Forelimb muscle (tissue), 1 donor: ENCODE measurements at places on chromosomes 13 and 19.

DNA sequence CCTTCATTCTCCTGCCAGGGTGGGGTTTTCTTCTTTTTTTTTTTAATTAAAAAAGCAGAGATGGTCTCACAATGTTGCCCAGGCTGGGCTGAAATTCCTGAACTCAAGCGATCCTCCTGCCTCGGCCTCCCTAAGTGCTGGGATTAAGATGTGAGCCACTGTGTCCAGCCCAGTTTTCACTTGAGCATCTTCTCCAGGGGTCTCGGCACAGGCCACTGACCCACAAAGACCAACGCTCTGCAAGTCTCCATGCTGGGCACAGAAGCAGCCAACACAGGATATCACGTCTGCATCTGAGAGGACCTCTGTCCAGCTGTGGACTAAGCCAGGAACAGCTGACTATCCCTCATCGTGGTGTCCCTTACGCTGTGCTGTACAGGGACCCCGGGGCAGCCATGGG lies 9.5 kb upstream of the TMEM86B start:
- DNase-seq = no peak

DNA sequence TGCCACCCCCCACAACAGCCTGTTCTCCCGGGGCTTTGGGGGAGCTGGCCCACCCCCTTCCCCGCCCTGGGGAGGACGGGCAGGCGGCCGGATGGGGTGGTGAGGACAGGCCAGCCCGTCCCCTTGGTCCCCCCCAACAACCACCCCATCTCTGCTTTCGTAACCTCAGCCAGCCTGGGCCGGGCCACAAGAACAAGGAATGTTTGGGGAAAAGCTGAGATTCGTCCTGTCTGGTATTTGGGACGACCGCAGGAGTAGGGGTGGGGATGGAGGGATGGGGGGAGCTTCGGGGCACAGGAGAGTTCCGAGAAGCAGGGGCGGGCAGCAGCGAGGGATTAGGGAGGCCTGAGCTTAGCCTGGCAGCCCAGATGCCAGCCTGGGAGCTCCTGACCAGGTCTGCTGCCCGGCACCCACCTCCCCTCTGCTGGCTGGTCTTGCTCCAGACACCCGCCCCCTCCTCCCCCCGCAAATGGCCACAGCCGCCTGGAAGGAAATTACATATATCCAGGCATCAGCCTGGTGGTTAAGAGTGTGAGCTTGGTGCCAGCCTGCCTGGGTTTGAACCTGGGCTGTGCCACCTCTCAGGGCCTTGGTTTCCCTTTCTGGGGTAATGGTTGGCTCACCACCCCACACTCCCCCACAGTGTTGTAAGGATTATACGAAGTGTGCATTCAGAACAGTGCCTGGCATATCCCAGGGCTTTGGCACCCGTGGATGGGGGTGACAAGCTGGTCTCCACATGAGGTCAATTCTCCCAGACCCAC lies at the start of gene PODNL1:
PODNL1 (minus strand) TSS at position 117 of the 764 bp plus-strand sequence. CDS start 236 bp downstream, outside the sequence.
- DNase-seq = no peak

DNA sequence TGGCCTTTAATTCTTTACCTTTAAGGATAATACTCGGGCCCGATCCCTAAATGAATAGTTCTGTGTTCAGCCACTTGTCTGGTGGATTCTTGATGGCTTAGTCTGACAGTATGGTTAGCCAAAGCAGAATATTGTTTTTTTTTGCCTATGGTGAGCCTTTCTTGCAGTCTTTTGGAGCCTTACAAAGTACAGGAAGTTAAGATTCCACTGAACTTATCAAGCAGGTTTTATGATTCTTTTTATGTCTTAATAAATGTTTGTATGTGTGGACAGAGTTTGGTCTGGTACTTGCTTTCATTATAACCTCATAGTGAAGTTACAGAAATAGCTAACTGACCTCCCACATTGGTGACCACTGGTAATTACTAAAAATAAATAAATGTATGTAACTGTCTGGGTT lies 17.1 kb downstream of the PCCA start:
- no peak for DNase-seq

DNA sequence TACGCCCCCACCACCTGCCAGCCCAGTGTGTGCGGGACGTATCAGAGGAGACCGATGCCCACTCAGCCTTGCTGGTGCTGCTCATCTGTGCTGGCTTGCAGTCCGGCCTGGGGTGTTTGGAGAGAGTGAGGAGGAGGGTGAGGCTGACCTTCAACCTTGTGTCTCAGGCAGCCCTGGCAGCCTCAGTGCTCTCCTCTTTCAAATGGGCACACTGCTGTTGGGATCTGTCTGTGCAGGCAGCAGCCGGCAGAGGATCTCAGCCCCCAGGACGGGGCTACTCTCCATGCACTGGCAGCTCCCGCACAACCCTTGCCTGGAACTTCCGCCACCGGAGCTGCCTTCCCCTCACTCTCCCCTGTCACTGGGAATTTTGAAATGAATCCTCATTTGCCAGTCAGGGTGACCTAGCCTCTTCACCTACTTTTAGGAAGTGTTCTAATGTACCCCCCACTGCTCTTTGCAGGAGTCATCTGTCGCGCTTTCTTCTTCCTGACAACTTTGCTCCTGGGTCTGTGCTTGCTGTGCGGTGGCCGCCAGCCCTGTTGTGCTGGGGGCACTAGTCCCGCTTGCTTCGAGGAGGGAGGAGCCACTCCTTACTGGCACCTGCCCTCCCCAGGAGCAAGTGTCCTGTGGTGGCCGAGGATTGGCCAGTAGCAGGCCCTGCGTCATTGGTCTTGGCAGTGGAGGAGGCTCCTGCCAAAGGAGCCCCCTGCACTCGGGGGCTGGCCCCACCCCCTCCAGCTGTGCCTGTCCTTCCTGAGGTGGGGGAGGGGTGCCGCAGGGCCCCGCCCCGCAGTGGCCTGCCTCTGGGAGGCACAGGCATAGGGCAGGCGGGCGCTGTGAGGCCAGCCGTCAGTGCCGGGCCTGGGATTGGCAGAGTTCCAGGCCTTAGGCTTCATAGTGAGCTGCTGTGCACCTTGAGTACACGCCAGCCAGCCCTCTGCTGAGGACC lies 53.4 kb downstream of the TSSK6 start:
- no peak for DNase-seq

DNA sequence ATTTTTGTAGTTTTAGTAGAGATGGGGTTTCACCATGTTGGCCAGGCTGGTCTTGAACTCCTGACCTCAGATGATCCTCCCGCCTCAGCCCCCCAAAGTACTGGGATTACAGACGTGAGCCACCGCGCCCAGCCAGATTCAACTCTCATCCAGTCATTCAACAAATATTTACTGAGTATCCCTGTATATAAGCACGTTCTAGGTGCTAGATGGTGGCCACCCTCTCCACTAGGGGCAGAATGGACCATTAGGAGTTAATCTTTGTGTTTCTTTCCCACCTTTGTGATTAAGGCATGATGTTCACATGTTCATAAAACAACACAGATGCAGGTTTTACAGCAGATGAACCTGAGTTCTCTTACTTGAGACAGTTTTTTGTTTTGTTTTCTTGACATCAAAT lies 7.3 kb downstream of the SHKBP1 start:
- DNase-seq = no peak

DNA sequence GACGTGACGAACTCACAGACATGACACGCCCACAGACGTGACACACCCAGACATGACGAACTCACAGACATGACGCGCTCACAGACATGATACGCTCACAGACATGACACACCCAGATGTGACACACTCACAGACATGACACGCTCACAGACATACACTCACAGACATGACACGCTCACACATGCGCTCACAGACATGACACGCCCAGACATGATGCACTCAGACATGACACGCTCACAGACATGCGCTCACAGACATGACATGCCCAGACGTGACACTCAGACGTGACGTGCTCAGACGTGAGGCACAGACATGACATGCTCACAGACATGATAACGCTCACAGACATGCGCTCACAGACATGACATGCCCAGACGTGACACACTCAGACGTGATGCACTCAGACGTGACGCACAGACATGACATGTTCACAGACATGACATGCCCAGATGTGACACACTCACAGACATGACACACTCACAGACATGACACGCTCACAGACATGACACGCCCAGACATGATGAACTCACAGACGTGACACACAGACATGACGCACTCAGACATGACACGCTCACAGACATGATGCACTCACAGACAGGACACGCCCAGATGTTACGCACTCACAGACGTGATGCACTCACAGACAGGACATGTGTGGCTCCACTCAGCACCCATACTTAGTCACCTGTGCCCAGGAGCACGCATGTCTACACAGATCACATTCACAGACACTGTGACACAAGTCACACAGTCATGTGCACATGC lies 8.1 kb downstream of the ERFL start:
- DNase-seq = no peak

DNA sequence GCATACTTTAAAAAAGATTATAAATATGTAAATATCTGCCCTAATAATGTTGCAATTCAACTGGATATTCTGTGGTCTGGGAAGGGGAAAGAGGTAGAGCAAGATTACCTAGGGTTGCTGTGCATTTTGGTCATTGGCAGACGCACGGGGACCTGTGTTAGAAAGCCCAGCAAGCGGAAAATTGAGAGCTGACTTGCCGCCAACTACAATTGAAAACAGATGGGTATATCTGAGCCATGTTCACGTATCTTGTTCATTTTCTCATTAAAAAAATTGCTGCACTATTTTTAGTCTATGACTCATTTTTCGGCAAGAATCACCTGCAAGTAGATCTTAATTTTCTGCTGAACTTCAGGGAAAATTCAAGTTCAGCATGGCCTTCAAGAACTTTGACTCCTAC lies 308.5 kb upstream of the TMTC4 start:
- DNase-seq = peak; percentile 11

DNA sequence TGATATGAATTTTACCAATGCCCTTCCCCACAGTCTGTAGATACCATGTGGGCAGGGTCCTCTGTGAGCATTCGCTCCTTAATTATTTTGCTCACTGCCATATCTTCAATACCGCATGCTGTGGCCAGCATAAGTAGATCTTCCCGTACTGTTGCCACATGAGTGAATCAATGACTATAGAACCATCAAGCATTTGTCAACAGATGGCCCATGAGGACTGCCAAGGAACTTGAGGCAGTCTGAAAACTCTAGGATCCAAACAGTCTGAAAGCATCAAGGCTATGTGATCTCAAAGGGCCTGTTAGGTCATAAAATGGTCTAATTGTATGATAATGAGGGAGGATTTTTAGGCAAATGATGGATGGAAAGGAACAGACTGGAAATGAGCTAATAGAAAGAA lies 27.4 kb upstream of the GPR12 start:
- no peak for DNase-seq

GRCh38 chr19:7969555-7969939 lies 26.1 kb upstream of the TIMM44 start:
- DNase-seq = no peak

DNA sequence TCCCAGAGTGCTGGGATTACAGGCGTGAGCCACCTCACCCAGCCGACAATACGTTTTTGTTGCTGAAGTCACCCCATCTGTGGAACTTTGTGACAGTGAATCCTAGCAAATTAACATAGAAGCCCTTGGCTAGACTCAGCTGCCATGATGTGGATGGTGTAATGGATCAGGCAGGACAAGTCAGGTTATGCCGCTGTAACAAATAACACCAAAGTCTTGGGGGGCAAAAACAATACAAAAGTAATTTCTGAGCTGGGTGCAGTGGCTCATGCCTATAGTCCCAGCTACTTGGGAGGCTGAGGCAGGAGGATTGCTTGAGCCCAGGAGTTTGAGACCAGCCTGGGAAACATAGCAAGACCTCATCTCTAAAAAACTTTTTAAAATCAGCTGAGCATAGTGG lies 29.3 kb downstream of the PNPLA6 start:
- DNase-seq = no peak

- DNase-seq = no peak
Observed at GRCh38 chr19:46732172-46732938, 13.5 kb upstream of the FKRP start.

- DNase-seq = no peak
Observed at GRCh38 chr19:1401138-1401888, at the start of gene GAMT. GAMT (minus strand) TSS chr19:1401542; CDS start chr19:1401476, 66 bp downstream.
